Activated naive CD4-positive, alpha-beta T cell treated with anti-CD3 and anti-CD28 coated beads, Interleukin-2, amount 10 ng/mL, durations not matched to agents 7 days and 5 days (primary cell): ENCODE measurements at places on chromosomes 5 and 9.

DNA sequence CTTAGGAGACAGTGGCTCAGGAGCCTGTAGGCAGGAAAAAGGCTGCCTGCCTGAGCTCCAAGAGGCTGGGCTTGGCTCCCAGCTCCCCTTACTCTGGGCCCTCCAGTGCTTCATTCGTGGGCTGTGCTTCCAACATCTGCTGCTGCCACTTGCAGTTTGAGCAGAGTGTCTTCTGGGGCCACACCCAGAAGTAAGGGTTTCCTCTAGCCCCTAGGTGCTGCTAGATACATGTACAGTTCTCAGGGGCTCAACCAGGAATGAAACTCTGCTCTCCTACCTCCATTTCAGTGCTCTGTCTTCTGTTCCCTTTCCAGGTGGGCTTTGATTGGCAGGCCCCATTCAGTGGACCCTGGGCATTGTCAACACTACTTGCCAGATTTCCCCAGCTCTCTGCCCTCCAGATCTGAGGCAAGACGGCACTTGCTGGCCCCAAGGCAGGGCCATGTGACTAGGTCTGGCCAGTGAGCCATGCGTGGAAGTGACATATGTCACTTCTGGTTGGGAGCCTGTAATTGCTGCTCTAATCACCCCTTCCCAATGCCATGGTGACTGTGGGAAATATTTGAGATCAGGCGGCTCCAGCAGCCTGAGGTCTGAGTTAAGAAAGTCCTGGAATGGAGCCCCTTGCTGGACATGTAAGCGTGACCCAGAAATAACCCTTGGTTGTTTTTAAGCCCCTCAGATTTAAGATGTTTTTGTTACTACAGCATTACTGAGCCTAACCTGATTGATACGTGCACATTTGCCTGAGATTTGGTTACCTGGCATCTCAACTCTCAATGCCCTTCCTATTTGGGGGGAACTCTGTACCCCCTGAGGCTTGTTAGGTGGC, 9.4 kb upstream of the BOD1 start:
- no peak for DNase-seq

- no peak for DNase-seq
These were observed 7.0 kb upstream of the LAMC3 start for GRCh38 chr9:131001990-131002389.

DNA sequence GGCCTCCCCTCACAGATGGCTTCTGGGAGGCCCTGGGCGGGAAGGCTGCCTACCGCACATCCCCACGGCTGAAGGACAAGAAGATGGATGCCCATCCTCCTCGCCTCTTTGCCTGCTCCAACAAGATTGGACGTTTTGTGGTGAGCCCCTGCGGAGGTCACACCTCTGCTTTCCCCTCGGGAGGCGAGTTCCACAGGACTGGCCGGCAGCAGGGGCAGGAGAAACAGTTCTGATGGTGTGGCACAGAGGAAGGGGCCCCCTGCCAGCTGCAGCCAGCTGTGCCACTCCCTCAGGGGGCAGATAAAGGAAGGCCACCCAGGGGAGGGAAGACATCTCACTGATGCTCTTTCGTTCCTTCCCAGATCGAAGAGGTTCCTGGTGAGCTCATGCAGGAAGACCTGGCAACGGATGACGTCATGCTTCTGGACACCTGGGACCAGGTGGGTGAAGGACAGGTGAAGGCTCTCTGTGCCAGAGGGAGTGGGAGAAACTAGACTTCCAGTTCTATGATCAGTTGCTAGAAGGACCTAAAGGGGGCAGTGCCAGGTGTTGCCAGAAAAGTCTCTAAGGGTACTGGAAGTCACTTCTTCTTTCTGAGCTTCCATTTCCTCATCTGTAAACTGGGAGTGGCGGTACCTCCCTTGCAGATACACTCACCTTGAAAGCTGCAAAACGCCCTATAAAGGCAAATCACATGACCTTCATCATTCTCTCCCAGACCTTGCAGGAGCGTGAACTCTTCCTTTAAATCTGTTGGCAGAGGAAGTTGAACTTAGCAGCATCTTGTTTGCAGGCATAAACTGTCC, 41.0 kb downstream of the STOM start:
- no peak for DNase-seq

DNA sequence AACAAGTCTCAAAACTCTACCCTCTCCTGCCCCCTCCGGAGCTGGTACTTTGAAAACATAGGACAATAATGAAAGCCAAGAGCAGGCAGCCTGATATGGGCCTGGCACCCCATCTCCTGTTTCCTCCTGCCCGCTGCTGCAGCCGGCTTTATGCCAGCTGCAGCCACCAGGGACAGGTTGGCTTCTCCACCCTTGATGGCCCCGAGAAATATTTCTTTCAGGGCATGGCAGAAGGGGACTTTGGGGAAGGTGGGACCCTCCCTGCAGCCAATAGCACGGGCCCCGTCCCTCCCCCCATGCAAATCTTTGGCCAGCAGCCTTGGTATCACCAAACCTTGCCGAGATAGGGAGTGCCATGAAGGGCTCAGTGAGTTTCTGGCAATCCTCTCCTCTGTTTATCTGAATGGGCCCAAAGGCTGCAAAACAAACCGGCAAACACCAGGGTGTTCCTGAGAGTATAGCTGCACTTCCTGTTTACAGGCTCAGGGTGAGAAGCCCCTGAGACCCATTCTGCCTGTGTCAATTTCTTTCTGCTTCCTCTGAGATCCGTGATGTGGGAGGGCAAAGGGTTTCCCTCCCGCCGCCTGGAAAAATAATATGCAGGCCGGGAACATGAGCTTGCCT, 73.4 kb upstream of the BOD1 start:
- no peak for DNase-seq

GRCh38 chr5:1097381-1097987, 14.4 kb downstream of the SLC12A7 start:
- no peak for DNase-seq

DNA sequence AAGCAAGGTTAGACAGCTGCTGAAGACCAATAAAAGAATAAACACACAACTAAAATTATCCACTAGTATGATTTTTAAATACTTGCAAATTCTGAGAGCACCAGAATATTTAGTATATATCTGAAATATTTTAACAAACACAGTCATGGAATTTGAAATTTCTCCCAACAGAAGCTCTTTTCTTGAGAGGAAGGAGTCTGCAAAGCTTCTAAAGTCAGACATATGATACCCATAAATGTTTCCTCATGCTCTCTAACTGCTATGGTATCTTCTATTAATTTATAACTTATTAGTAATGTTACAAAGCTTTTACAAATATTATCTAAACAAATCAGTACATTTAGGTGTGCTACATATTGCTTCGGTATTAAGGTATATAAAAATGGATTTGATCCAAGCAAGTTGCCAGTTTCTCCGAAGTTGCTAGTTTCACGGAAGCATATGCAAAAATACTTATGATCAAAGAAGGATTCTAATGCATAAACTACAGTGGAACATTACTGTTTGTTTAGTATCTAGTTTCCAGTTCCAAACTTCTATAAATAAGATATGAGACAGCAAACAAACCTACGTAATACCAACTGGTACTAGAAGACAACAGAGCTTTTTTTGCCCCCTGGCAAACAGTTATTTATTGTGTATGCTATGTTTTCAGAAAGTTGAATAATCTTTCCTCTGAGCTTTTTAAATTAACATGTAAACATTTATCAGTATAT, 22.0 kb downstream of the FNIP1 start:
- DNase-seq: no peak

DNA sequence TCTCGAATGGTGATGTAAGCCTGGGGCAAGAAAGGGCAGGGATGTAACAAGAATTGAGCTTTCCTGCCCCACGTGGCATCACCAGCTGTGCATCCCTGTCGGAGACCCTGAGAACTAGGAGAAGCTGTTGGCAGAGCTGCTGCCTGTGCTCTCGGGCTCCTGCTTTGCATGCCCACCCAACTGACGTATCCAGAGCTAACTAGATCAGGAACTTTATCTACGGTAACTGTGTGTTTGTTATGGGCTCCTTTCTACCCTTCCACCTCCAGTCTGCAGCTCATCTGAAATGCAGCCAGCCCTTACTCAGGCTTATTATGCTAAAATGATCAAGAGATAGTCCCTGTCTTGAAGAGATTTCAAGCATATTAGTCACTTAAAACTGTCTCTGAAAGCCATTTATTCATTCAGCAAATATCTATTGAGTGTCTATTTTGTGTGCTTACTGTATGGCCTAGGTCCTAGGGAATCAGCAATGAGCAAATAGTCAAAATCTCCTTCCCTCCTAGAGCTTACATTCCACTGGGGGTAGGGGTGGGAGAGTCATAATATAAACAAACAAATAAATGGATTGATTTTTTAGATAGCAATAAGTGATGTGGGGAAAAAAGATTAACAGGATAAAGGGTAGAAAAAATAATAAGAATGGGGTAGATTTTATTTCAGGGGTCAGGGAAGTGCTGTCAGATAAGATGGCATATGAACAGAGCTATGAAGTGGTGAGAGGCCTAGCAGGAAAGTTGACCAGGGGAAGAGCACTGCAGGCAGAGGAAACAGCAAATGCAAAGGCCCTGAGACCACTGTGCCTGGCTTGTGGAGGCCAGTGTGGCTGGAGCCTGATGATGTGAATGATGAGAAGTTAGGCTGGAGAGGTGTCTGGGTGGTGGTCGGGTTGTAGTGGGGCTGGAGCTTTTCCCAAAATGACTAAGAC, 118.2 kb downstream of the GALNT10 start:
- no peak for DNase-seq

GRCh38 chr9:74921737-74922136, 31.0 kb downstream of the C9orf40 start:
- DNase-seq: no peak
